ENCODE measurements at places on chromosomes 3 and 15. TPM values are rescaled to one million over a fixed set of nuclear protein-coding genes. Genes with fewer than 3 reads are reported as not detected.
A peak's percentile ranks its signal among the peaks of the same experiment; 100 is the strongest.

- peak; percentile 42 for DNase-seq
Observed at GRCh38 chr15:47663101-47663500, 54.2 kb upstream of the SEMA6D start.

DNA sequence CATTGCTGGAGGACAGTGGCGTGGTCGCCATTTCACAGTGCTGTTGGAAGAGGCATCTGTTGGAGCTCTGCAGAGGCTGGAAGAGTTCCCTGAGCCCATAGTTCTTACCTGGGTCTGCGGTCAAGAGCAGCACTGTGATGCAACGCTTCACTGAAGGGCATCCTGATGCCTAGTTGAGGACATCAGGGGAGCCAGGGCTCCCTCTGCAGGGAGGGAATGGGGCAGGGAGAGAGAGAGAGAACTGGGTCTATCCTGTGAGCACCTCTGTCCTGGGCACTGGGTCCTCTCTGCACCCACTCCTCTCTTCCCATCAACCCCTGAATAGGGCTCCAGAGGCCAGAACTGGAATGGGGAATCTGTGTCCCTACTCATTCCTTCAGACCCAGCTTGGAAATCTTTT, 23.9 kb upstream of the MOBP start:
- no peak for DNase-seq

Gene ISL2
- polyA plus RNA-seq, result not detected

DNA sequence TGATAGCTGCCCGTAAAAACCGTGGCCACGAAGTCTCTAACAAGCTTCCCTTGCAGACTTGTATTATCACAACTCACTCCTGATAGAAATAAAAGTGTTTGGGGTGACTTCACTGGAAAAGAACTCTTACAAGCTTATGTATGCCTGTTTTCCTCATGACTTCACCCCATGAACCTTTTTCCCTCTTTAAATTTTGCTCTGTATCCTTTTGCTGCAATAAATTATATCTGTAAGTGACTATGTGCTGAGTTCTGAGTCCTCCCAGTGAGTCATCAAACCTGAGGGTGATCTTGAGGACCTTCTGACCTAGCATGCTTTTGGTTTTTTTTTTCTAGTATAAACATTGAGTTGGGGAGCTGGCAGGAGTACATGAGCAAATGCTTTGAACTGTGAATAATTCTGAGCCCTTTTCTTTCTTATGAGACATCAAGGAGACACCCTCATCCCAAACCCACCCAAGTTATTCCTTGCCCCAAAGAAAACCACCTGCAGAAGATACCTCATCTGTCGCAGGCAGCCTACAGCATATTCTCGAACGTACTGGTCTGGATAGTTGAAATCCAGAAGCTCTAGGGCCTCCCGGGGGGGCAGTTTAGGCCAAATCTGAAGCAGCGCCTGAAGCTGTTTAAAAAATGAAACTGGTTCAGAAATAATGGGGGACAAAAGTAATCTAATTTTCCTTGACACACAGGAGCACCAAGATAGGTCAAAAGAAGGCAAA, 85.9 kb downstream of the FAIM start:
- no peak for DNase-seq

- DNase-seq, result no peak
Observed at GRCh38 chr3:105930733-105931132, 61.9 kb upstream of the CBLB start.

Gene PLSCR5
- polyA plus RNA-seq, result not detected

- DNase-seq, result no peak
Observed at GRCh38 chr3:12769761-12770160, 10.7 kb upstream of the TMEM40 start.

DNA sequence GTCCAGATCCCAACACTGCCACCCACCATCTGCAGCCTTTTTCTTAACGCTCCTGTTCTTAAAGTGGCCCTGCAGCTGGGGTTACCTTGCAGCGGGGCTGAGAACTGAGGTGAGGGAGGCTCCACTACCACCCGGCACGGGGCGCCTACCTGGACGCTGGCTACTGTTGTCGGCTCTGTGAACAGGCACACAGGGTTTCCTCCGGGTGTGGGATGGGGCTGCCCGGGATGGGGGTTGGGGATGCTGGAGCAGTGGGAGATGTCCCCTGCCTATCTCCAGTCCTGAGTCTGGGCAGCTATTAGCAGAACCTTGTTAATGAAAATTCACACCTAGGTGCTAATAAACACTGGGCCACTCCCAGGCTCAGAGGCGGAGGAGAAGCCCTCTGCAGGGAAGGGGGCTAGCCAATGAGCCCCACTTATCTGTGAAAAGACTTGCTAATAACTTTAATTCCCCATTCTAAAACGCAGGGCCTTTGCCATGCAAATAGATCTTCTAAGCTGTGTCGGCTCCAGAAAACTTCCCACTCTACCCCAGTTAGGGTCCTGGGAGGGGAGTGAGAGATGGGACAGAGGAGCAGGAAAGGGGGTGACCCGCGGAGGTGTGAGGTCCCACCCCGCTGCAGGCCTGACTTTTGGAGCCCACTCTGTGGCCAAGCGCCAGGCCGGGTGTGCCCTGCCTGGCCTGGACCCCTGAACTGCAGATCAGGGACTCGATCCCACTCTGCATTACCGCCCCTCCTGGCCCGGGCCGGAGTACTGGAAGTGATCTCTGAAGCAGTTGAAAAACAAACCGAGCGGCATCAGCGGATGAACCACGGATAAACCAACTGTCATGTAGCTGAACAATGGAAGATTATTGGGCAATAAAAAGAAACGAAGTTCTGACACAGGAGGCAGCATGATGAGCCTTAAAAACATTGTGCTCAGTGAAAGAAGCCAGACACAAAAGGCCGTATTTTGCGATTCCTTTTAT, 3.1 kb downstream of the MESP1 start:
- DNase-seq, result no peak

DNA sequence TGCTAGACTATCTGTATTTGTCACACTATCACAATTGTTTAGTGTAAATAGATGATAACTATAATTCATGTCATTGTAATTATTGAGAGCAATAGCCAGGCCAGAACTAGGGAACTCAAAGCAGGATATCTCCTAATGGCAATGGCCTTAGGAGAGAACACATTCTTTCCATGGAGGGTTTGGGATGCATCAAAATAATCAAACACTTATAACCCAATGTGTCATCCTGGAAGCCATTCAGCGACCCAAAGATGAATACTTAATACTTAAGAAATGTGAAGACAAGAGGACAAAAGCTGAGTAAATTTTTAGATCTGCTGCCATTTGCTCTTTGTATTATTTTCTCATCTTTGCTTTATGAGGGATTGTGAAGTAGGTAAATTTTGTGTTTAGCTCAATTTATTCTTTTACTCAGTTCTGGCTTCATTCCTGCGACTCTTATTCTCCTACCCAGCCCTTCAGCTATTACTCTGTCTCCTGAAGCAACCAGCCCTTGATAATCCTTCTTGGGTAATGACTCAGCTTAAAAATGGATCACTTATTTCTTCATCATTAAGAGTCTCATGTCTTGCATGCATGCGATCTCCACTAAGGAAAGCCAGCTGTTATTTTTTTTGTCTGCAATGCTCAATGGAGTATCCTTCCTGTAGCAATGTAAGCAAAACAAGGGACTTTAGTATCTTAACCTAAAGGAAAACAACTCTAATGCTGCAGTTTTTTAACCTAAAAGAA, 2.0 kb downstream of the OR4F15 start:
- no peak for DNase-seq

All from muscle of arm (tissue), 14 donors.